ENCODE measurements at places on chromosomes 3 and 15.
A peak's percentile ranks its signal among the peaks of the same experiment; 100 is the strongest.

DNA sequence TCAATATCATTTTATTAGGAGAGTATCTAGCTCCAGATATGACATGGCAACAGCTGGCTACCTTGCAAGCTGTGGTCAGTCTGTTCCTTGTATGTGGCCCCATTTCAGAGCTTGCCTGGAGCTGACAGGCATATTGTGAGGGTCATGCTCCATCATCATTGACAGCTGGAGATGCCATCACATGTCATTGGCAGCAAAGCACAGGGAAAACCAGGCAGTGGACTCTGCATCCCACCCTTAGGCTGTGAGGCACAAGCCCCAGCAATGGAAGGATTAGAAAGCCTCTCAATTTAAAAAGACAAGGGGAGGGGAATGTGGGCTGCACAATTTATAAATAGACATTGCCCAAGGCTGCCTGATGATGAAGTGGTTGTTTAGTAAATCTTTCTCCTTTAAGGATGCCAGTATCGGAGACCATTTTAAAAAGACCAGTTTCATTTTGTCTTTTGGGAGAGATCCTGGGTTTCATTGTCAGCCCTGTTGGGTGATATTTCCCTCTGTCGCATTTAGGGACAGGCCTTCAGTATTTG is 27.9 kb downstream of the LNP1 start:
- DNase-seq, result no peak

GRCh38 chr15:90231028-90232017 is 2.4 kb downstream of the CIB1 start:
- peak; percentile 82 for DNase-seq

- no peak for DNase-seq
Measured at GRCh38 chr15:76439542-76439941, 103.0 kb downstream of the ISL2 start.

DNA sequence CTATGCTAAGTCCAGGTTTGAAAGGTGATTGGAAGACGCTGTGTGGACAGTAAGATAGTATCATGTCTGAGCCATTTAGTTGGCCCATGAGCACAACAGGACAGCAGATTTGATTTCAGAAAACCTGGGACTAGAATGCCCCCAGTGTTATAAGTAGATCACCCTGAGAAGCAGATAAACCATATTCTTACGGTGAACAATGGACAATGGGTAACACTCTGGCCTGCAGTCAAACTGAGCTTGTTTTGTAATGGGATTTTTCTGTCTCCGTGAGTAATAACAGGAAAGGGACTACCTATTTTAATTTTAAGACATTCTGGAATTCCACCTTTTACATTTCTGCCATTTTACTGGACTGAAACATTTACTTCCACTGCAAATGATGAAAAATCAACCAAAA is 71.5 kb downstream of the LDHAL6B start:
- DNase-seq, result no peak

DNA sequence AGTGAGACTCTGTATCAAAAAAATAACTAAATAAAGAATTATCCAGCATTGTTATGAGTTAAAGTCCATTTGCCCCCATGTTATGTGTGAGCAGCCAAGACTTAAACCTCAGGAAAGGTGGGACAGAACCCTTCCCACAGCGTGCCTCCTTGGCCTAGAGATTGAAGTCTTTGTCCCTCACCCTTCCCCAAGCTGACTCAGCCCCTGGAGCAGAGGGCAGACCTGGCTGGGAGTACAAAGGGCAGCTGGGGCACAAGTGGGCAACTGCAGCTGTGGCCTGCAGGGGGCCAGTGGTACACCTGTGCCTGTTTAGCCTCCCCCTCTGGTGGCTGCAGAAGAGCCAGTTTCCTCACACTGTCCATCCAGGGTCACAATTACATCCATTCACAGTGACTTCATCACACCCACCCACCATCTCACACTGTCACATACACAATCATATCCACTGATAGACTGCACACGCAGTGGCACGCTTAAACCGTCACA is 940 bp upstream of the ACY1 start:
- no peak for DNase-seq

DNA sequence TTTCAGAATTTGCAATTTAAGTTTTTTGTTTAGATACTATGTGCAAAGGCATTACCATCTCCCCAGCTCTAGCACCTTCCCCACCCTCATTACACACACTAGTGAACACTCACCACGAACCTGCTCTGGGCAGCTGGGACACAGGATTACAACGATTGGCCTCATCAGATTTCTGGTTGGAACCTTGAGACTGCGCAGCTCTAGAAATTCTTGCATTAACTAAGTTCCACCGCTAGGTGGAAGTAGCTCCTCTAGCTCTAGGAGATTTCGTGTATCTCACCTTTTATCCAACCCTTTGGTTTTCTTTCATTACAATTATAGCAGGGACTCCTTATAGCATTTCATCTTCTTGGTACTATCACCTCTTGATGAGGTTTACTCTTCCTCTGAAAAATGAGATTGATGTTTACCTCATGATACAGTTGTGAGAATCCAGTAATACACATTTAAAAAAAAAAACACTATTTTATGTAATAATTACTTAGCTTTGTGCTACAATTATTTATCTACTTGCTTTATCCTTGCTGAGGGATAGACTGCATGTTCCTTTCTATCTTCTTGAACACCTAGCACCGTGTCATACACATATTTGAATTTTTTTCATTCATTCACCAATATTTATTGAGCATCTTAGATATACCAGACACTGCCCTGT is 28.7 kb upstream of the PLOD2 start:
- DNase-seq, result no peak

DNA sequence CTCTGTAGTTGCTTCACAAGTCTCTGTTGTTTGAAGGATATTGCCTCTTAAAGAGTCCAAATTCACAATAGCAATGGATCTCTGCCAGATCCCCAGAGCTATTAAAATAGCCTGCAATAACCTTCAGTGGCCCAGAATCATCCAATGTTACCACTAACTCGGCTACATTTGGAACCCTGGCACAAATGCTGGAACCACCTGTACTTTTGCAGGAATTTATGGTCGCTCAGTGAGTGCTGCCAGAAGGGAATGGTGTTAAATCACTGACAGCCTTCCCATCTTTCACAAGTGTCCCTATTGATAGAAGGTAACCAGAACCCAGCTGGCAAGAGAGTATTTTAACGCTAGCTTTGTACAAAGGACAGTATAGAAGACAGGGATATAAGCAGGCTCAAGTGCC is 298.8 kb upstream of the PLSCR5 start:
- DNase-seq, result no peak

DNA sequence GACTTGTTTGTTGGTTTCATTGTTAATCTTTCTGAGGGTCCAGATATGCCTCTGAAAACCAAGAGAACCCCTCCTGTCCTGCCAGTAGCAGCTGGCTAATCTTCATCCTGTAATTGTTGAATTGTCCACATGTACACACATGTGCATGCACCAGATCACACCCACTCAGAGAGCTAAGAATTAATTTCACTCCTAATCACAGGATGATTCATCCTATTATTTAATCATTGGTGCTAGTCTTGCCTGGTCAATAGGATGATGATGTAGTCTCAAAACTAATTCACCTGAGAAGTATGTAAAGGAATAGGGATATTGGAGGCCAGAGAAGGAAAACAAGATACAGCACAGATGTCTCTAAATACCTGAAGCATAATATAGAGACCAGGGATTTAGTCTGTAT is 7.8 kb upstream of the AHSG start:
- no peak for DNase-seq

DNA sequence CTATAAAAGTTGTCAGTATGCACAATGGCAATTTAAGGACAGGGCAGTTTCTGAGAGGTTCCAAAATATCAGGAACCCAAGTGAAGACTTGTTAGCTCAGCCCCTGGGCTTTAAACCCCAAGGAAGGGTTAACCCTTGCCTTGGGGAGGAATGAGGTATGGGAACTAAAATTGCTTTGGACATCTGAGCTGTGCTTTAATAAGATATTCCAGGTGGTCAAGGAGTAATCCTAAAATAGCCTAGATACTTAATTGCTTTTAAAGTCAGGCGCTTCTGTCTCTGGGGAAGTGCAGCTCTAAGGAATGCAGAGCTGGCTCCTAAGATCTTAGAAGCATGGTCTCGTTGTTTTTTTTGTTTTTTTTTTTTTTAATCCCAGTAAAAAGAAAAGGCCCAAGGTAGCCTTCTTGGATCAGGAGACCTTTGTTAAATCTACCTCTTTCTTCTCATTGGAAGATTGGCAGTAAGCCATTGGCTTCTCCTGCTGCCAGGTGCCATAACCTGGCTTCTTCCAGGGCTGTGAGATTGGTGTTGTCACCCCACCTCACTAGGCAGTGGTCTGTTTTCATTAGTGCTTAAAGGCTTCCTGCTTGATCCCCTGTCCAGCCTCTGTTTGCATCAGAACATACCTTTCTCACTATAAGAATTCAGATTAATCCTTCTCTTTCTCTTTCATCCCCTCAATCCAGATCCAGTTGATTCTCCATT is 24.5 kb downstream of the ARID3B start:
- DNase-seq, result no peak

DNA sequence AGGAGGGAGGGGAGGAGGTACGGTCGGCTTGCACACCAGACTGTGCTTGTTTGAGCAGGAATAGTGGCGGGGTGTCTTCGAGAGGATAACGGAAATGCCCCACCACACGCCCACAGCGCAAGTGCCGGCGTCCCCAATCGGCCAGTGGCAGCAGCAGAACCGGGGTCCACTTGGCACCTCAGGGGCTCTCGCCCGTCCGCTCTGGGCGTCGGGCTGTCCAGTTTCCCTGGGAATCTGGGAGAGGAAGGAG is 53.7 kb downstream of the CCDC54 start:
- peak; percentile 0 for DNase-seq

GRCh38 chr15:31135523-31135922 is 34.0 kb upstream of the TRPM1 start:
- DNase-seq, result no peak

- DNase-seq, result no peak
Measured at GRCh38 chr3:98240131-98240530, 23.9 kb upstream of the OR5H6 start.

- DNase-seq, result no peak
Measured at GRCh38 chr15:86392874-86393273, 313.2 kb downstream of the AGBL1 start.

- no peak for DNase-seq
Measured at GRCh38 chr3:65619451-65619881, 419.3 kb downstream of the MAGI1 start.

- DNase-seq, result no peak
Measured at GRCh38 chr3:186532598-186533072, 11.5 kb downstream of the CRYGS start.

DNA sequence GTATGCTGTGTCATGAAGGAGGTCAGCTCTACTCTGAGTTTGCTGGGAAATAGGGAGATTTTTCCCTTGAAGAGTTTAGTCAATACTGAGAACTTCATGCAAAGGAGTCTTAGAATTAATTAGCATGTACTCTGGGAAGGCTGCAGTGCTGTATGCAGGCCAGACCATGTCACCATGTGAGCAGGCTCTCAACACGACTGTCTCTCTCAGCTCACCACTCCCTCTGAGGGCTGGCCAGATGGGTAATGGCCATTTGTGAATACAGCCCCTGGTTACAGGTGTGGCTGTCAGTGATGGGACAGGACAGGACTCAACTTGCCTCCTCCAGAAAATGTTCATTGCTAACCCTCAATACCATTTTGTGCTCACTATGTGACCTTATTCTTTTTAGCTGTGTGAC is 5.1 kb upstream of the CERS3 start:
- DNase-seq, result no peak

- no peak for DNase-seq
Measured at GRCh38 chr3:125108833-125109535, 53.2 kb upstream of the HEG1 start.

DNA sequence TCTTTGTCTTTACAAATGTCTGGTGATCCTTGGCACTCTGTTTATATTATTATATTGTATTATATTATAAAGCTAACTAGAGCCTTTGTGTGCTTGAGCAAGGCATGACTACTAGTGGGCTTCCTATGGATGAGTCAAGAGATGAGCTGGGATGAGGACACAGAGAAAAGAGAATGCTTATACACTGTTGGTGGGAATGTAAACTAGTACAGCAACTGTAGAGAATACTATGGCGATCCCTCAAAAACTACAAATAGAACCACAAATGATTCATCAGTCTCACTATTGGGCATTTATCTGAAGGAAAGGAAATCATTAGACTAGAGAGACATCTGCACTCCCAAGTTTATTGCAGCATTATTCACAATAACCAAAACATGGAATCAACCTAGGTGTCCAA is 40.8 kb upstream of the MED12L start:
- no peak for DNase-seq

DNA sequence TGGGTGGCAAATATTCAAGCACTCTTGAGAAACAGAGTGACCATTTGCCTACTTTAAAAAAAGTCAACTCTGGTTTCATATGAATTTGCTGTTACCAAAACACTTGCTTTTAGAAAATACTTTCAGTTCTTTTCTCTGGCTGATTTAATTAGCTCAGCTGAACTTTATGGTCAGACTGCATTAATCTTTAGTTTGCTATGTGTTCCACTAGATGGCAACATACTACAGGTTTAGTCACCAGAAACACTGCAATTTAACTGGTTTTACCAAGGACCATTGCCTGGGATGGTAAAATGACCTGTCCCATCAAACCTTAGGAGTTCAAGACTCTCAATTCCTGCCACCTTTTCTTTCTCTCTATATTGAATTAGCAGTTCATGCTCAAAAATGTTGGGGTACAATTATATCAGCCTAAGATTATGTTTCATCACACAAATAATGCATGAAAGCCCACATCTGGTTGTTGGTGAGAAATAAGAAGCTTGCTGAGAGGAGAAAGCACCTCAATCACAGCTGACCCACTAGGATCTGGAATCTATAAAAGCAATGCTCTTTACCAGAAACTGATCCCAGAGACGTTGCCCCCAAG is 14.2 kb downstream of the EIF4E3 start:
- no peak for DNase-seq

GRCh38 chr3:65251375-65251774 is 563.6 kb upstream of the ADAMTS9 start:
- no peak for DNase-seq

- no peak for DNase-seq
Measured at GRCh38 chr15:94206463-94207167, 24.7 kb upstream of the MCTP2 start.

- DNase-seq, result no peak
Measured at GRCh38 chr3:161251716-161252115, 30.6 kb downstream of the NMD3 start.

DNA sequence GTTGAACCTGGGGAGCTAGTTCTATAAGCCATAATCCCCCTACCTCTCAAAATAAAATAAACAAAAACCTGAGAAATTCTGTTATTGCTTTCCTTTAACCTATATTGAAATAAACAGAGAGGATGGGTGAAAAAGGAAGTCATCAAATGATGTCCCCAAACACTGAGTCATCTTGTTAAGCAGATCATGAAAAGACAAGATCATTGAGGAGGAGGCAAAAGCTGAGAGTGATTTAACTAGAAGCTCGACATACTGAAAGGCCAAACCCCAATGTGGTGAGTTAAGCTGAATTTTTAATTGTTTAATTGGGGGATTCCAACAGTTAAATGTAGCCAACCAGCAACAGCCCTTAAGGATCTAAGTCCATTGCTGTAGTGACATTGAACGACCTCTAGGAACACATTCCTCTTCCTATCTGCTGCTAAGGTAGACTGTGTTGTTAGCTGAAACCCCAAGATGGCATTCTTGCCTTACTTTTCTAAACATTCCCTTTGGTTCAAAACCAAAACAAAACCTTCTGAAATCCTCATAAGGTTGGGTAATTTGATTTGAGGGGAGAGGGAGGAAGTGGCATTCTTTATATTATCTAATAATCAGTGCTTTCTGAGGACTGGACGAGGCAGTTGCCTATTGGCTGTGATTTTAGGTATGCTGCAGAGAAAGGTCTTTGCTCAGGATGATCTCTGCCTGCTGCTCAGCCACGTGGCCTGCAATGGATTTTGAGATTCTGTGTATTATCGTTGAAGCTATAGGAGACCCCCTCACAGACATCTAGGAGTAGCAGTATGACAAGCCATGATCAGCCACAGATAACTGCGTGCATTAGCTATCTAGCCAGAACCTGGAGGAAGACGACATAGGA is 62.7 kb upstream of the BNIP2 start:
- DNase-seq, result no peak
